ENCODE measurements at places on chromosomes 7 and 10.

DNA sequence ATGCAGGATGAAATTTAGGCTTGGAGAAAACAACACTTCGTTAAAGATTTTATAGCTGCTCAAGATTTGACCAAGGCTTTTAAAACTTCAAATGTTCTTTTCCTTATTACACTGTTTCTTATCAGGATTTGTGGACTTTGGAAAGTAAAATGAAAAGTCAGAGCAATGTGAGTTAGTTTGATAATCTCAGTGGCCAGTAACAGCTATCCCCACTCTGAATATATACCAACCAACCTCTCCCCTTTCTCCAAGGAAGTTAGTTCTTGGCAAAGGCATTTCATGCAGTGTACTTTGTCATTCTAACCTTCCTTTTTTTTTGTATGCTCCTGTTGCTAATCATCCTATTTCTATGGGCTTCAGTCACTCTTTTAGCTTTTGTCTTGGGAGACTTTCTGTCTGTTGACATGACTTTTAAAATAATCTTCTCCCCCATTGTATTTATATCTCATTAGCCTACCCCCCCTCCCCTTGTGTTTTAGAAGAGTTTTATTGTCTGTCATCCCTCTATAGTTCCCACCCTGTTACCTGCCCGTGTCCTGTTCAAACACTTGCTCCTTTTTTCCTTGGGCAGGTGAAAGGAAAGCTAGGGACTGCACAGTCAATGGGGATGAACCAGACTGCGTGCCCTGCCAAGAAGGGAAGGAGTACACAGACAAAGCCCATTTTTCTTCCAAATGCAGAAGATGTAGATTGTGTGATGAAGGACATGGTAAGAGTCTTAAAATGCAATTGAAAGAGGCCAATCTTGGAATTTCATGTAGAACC is 16.7 kb downstream of the FAS start:
- DNase-seq: no peak

- no peak for DNase-seq
Measured at GRCh38 chr10:91220954-91221675, 652 bp downstream of the PCGF5 start.

DNA sequence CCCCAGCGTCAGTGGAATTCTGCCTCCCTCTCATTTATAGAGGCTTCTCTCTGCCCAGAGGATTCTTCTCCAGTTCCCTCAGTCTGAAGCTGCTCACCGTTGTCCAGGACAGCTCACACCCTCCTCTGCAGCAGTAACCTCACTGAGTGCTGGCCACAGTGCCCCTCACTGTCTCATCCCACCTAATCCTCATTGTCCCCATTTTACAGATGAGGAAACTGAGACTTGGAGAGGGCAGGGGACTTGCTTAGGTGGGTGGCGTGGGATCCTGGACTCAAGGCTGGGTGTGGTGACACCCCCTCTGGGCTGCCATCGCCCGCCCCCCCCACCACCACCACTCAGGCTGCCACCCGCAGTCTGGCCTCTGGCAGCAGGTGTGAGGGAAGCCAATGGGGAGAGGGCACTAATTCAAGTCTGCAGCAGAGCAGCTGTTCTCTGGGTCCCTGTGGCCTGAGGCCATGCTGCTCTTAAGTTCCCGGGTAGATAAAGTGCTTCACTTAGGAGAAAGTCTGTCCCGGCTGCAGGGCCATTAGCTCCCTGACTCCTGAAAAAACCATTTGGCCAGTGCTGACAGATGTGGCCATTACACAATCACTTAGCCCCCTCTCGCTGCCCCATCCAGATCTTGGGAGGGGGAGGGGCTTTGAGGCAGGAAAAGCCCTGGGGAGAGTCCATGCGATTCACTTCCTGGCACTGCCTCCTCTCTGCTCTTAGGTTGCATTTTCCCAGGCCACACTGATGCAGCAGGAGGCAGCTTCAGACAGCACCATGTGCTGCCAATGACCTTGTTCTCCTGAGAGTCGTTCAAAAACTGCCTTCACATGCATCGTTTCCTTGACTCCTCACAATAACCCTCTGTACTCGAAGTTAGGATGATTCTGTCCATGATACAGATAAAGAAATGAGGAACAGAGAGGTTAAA is 36.3 kb downstream of the DRGX start:
- DNase-seq: no peak

DNA sequence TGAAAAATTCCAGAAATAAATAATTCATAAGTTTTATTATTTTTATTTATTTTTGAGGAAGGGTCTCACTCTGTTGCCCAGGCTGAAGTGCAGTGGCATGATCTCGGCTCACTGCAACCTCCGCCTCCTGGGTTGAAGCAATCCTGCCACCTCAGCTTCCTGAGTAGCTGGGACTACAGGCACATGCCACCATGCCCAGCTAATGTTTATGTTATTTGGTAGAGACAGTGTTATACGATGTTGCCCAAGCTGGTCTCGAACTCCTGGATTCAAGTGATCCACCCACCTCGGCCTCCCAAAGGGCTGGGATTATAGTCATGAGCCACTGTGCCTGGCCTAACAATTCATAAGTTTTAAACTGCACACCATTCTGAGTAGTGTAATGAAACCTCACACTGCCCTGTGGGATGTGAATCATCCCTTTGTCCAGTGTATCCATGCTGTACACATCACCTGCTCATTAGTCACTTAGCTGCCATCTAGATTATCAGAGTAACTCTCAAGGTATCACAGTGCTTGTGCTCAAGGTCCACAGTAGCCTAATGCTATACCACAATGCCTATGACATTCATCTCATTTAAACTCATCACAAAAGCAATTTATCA is 17.9 kb downstream of the RTKN2 start:
- DNase-seq: no peak

GRCh38 chr7:140924019-140924820 is 509 bp downstream of the BRAF start:
- DNase-seq: peak; percentile 73

- no peak for DNase-seq
Measured at GRCh38 chr7:155594961-155595366, 48.6 kb upstream of the CNPY1 start.

GRCh38 chr7:98618786-98619185 is 1.7 kb downstream of the NPTX2 start:
- DNase-seq: no peak

GRCh38 chr7:14233076-14233867 is 243.8 kb upstream of the ETV1 start:
- DNase-seq: no peak
